Esophagus squamous epithelium (tissue), 5 donors: ENCODE measurements at places on chromosomes 12 and 14.

GRCh38 chr14:86712176-86712575, 1182.2 kb downstream of the FLRT2 start:
- DNase-seq = no peak

DNA sequence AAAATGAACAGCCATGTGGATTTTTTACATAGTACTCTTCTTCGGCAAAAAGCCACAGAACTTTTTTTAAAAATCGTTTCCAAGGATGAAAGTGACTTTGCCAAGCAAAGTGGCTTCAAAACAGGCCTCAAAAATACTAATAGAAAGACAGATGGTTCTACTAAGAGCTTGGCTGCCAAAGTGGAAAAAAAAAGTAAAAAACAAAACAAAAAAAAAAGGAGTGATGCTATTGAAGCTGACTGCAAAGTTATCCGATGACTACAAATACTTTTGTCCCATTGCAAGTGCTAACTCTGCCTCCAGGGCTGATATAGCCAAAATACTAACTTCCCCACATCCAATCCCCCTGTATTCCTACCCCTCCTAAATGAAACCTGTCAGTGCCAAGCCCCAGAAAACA, 277.6 kb downstream of the SOX5 start:
- no peak for DNase-seq

DNA sequence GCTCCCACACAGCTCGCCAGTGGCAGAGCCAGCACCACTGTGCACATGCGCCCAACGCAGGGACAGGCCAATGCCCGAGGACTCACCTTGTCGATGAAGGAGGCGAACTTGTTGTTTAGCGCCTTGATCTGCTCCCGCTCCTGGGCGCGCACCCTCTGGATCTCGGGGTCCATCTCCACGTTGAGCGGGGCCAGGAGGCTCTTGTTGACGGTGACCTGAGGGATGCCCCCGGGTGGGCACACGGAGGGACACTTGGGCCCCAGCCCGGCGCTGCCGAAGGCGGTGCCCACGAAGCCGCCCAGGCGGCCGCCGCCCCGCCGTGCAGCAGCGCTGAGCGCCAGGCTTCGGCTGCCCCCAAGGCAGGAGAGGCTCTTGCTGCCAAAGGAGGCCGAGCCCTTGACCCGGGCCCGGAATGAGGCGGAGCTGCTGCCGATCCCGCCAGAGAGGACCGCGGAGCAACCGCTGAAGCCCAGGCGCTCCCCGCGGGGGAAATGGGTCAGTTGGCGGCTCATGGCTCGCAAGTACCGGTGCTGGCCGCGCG, at the start of gene KRT72:
KRT72 (minus strand) TSS at position 523 of the 541 bp plus-strand sequence; CDS start at position 512, 11 bp downstream.
- no peak for DNase-seq

DNA sequence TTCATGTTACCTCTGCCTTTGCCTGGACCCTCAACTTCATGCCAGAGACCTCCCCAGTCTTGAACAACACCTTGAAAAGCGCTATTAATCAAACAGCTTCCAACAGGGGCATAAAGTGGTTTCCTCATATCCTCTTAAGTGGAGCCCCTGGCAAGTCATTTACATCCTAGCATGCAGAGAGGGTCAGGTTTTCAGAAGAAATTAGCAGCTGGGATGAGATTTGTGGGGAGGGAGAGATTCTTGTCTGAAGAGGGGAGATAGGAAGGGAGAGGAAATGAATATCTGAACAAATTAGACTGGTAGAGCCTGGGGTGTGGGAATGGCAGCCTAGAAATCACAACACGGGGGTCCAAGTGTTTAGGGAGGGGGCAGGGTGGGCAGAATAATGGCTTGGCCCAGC, 45.6 kb downstream of the CALM1 start:
- no peak for DNase-seq

DNA sequence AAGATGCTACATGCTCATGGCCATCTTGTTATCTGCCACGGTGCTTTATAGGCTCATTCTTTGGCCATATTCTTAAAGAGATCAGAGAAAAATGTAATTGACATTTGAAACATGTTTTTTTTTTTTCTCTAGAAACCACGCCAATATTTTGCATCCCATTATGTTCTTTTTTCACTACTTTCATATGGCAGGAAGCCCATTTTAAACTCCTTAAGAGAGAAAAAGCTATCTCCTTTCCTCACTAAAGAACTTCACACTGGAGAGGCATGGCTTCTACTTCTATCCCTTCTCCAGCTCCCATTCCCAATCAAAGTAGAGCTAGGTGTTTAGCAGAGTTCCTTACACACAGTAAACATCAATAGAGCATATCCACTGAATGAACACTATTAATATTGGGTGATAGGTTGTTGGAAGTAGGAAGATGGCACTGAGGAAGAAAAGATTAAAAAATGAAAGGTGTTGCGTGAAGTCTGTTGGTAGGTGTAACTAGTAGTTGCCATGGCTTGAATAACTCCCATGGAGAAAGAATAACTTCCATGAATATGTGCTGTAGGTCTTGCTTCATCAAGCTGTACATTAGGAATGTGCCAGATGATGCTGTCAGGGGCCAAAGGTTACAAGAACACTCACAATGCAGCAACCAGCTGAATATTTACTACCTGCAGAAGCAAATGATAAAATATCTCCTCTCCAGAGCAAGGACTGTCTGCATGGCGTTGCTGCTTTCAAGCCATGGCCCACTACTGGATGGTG, 178.8 kb downstream of the STXBP6 start:
- DNase-seq = no peak

GRCh38 chr12:87127272-87127671, 871.1 kb upstream of the MGAT4C start:
- DNase-seq = no peak

DNA sequence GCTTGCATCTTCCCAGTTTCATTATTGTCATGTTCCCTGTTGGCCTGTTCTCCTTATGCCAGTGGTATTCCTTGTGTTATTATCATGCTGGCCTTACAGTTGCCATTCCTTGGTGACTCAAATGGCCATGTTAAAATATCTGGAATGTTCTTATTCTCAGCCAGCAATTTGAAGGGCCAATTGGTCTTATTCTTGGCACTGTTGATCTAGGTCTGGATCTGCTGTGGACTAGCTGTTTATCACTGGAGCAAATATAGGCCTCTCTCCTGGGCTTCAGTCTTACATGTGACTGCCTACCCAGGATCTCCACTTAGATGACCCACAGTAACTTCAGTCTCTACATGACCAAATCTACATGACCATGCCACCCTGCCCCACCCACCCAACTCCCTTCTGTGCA, 5.4 kb downstream of the CIPC start:
- no peak for DNase-seq

DNA sequence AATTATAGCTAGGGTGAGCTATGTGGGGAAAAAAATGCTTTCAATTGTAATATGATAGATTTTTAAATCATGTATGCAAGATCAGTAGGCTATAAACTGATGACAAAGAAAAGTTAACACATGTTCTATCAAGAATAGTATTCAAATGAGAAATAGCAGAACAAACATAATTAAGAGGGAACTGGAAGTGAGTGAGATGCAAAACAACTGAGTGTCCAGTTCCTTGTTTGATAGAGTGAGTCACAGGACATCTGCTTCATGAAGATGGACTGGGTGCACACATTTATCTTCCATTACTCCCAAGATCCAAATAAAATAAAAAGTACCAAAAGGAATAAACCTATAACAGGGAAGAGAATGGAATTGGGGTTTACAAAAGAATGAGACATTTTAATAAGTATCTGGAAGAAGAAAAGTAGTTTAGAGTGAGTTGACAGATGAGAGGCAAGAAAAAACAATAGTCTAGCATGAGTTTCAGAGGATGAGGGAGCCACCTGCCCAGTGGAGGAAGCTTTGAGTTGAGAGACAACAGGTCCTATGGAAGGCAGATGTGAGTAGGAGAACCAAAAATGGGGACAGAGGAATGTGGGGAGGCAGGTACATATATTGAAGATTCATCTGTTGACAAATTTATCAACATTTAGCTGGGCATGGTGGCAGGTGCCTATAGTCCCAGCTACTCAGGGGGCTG, 178.1 kb upstream of the ARHGAP5 start:
- no peak for DNase-seq

- DNase-seq = no peak
Observed at GRCh38 chr12:19654650-19655376, 215.5 kb downstream of the AEBP2 start.

- no peak for DNase-seq
Observed at GRCh38 chr12:113895176-113895575, 70.9 kb downstream of the RBM19 start.

DNA sequence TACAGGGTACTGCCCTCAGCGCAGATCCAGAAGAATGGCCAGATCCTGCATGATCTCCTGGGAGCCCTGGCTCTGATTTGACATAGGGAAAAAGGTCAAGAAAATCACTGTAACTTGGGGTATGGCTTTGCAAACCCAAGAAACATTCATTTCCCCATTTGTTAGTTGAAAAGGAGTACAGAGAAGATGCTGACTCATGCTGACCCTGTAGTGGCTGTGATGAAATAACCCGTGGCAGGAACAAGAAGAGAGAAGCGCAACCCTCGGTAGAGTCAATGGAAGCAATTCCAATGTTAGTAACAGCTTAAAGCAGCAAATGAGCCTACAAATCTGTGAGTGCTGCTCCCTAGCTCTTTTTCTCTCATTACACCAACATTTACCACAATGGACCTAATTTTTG, 281.6 kb upstream of the NPAS3 start:
- DNase-seq = no peak

DNA sequence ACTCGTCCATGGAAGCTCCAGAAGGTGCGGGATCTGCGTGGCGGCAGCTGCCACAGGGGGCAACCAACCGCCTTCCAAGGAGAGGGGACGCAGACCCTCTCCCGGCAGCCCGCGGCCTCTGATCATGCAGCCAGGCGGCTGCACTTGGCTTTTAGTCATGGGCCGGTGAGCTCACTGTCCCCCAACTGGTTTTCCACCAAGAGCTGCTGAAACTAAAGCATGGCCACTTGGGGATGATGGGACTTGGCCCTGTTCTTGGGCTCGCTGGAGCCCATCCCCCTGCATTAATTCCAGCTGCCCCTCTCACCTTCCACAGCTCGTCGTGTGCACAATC, 39.1 kb downstream of the CCDC85C start:
- no peak for DNase-seq

GRCh38 chr12:71329956-71330355, 109.6 kb upstream of the LGR5 start:
- no peak for DNase-seq

DNA sequence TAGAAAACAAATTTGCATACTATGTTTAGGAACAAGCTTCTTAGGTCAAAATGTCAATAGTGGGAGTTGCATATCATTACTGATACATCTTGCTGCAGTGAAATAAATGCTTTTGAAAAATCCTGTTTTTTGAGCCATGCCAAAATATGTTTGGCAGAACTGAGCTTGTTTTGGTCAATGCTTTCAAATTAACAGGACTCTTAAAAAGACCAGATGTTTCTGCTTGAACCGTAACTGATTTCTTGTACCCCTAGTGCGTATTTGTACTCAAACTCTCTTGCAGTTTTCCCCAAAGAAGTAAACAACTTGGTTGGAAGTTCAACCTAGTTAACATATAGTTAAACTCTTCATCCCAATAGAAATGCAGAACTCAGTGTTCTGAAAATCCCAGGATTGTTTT, 3.4 kb downstream of the TRHDE start:
- DNase-seq = no peak

- no peak for DNase-seq
Observed at GRCh38 chr12:68481181-68481941, 129.3 kb upstream of the RAP1B start.
